ENCODE measurements at places on chromosomes 1 and 21. TPM values are rescaled to one million over a fixed set of nuclear protein-coding genes. Genes with fewer than 3 reads are reported as not detected.

DNA sequence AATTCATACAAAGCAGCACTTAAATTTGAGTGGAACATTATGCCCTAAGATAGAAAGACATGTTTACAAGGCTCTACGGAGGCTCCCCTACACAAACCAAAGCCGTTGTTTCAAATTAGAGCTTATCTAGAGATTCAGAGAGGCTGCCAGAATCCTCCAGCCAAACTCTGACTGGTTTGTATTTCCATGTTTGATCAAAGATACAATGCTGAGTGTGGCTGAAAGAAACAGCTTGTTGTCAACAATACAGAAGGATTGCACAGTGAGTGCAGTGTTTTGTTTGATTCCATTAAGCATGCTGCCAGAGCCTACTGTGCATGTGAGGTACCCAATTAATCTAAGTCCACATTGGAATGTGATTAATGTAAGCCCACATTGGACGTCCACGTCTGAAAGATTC is 402.7 kb downstream of the DISC1 start:
- no peaks in the 10 kb centered on the region for H3K36me3 ChIP-seq
- H3K27me3 ChIP-seq: no peaks in the 10 kb centered on the region
- no peak overlapping the region for H3K27ac ChIP-seq
- no peak for DNase-seq
- H3K4me3 ChIP-seq: no peak overlapping the region

DNA sequence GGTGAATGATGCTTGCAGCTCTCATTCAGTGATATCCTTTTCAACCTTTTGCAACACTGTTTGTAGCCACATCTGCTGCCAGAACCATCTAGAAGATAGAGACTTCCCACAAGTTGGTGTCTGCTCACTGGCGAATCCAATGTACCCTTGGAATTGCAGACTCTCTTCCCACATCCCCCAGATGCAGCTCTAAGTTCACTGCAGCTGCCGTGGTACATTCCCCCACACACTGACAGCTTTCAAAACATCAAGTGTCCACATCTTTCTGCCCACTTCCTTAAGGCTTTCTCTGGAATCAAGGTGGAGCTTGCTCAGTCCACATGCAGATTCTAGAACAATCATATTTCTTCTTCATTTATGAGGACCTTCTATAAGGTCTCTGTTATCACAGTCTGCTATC is 99.2 kb downstream of the PLPPR4 start:
- no peak overlapping the region for H3K4me3 ChIP-seq
- H3K27ac ChIP-seq: no peak overlapping the region
- DNase-seq: no peak
- no peaks in the 10 kb centered on the region for H3K36me3 ChIP-seq
- no peaks in the 10 kb centered on the region for H3K27me3 ChIP-seq

DNA sequence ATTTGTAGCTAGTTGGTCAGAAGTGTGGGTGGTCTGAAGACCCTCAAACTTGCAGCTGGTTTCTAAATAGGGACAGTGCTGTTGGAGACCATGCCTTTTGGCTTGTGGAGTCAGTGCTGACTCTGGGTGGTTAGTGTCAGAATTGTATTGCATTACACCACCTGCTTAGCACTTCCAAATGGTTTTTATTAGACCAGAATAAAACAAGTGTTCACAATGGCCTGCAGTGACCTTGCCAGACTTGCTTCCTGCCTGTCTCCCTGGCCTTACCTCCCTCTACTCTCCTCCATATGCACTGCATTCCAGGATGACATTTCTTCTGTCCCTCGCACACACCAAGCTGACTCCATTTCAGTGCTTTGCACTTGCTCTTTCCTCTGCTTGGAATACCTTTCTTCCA is 72.7 kb upstream of the CNIH3 start:
- H3K4me1 ChIP-seq: no peaks in the 10 kb centered on the region
- no peaks in the 10 kb centered on the region for H3K36me3 ChIP-seq
- H3K4me3 ChIP-seq: no peak overlapping the region
- no peak overlapping the region for H3K27ac ChIP-seq
- no peak for DNase-seq

DNA sequence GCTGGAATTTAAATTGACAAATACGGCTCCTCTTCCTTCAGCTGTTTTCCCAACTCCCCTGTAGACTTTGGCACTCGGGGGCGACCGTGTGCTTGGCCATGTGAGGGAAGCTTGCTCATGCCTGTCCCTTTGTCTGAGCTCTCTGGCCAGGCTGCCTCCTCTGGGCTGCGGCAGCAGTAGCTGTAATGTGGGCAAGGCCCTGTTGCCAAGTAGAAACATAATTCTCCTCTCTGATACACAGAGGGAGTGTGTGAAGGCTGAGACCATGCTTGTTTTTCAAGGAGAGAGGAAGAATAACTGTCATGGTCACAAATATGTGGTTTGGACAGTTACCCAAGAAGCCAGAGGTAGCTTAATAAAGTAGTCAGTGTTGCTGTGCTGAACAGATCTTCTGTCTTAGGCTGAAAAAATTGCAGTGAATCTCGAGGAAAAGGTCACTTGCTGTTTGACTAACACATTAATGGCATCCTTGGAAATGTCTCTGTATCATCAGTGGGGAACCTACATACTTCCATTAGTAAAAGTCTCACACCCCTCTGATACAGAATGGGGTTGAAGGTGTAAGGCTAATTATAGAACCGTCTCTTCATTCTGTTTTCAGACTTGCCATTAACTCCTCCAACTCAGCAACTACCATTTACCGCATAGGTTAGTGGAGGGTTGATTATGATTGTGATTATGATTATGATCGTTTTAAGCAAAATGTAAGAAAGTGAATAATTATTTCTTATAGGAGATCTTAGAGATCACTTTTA is 94.6 kb downstream of the TGFB2 start:
- H3K36me3 ChIP-seq: no peaks in the 10 kb centered on the region
- no peak overlapping the region for H3K27ac ChIP-seq
- DNase-seq: no peak
- H3K27me3 ChIP-seq: no peaks in the 10 kb centered on the region
- H3K4me3 ChIP-seq: no peak overlapping the region
- H3K4me1 ChIP-seq: no peaks in the 10 kb centered on the region

DNA sequence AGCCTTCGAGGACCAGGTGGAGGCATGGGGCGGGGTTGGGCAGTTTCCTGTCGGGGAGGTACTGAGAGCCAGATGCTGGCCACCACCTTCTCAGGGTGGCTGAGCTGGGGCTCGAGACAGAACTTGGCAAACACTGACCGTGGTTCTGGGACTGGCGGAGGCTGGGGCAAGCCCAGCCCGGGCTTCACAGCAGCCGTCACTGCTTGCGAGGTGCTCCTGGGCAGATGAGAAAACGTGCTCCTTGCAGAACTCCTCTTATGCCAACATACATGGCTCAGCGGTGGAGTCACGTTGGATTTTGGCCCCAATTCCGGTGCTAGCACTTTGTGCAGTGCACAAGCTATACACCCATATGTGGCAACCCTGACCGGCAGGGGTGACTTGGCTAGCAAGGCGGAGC is 69.2 kb downstream of the RUNX3 start:
- H3K36me3 ChIP-seq: no peaks in the 10 kb centered on the region
- H3K4me3 ChIP-seq: no peak overlapping the region
- H3K27ac ChIP-seq: no peak overlapping the region
- no peaks in the 10 kb centered on the region for H3K4me1 ChIP-seq
- no peaks in the 10 kb centered on the region for H3K27me3 ChIP-seq

DNA sequence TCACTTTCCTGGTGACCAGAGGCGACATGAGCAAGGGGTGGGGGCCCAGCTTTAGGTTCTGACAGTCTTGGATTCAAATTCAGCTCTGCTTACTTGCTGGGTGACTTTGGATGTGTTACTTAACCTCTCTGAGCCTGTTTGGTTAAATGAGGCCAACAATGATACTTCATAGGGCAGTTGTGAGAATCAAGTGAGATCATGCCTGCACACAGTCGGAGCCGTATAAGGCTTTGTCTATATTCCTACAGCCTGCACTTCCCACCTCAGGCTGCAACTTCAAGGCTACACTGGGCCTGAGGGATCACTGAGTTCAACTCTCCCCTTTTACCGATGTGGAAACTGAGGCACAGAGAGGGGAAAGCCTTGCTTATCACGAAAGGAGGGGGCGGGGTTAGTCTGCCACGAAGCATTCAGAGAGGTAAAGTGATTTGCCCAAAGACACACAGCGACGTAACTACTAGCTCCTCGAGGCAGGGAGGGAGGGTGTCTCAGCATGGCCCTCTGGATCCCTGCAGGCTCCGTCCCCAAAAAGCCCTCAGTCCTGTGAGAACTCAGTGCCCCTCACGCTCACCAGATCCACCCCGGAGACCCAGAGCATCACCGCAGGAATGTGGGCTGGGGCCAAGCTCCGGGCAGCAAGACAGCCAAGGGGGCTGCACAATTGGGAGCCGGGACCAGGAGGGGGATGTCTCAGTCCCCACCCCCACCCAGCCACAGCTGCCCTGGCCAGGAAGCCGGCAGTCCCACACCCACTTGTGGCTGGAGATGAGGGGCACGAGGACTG is 25.0 kb downstream of the SDC3 start:
- no peak overlapping the region for H3K4me3 ChIP-seq
- DNase-seq: no peak
- H3K27me3 ChIP-seq: no peaks in the 10 kb centered on the region
- H3K4me1 ChIP-seq: peaks cover 23% of the 10 kb centered on the region
- no peaks in the 10 kb centered on the region for H3K36me3 ChIP-seq
- H3K27ac ChIP-seq: no peak overlapping the region

- no peak overlapping the region for H3K4me3 ChIP-seq
- no peak for DNase-seq
These were observed 65.1 kb upstream of the DPT start for GRCh38 chr1:168794057-168794456.

- H3K27ac ChIP-seq: no peak overlapping the region
- H3K27me3 ChIP-seq: no peaks in the 10 kb centered on the region
- no peaks in the 10 kb centered on the region for H3K36me3 ChIP-seq
- no peaks in the 10 kb centered on the region for H3K4me1 ChIP-seq
These were observed 364.0 kb downstream of the OLFM3 start for GRCh38 chr1:101632548-101633272.

DNA sequence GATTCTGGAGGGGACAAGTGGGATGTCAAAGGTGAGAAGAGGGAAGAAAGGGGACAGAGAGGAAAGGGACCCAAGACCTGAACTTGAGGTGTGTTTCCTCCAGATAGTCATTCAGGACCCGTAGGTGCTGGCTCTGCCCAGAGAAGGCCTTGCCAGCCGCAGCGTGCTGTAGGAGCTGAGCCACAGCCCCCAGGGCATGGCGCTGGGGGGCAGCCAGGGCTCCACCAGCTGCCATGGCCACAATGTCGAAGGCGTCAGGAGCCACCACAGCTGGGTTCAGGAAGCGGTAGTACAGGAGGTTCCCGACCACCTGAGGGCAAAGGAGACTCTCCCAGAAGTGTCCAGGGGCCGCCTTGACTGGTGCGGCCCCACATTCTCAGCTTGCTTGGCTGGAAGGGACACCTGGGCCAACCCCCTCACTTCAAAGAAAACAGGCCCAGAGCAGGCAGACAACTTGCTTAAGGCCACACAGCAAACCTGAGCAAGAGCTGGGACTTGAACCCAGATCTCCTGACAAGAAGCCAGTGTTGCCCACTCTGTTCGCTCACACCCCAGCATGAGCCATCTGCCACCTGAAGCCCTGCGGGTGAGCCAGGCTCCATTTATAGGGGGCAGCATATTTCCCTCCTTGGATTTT is 34.0 kb upstream of the MEF2D start:
- H3K4me3 ChIP-seq: no peak overlapping the region
- no peaks in the 10 kb centered on the region for H3K36me3 ChIP-seq
- no peaks in the 10 kb centered on the region for H3K27me3 ChIP-seq
- no peaks in the 10 kb centered on the region for H3K4me1 ChIP-seq
- H3K27ac ChIP-seq: no peak overlapping the region

DNA sequence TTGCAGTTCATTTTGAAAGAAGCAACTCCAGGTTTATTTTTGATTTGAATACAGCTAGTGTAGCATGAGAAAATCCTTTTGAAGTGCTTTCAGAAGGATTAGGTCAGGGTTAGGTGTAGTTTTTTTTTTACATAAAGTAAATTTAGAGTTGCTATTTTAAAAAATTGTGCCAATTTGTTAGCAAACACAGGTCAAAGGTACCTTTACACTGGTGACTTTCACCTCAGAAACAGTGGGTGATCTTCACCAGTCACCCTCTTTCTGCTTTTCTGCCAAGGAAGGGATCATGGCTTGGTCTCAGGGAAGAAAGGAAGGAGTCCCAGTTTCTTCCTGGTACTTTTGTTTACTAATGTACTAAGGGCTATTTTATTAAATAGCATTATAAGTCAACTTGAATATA is 111.5 kb downstream of the SDCCAG8 start:
- H3K27ac ChIP-seq: no peak overlapping the region
- H3K4me3 ChIP-seq: no peak overlapping the region
- no peak for DNase-seq
- no peaks in the 10 kb centered on the region for H3K4me1 ChIP-seq
- H3K27me3 ChIP-seq: no peaks in the 10 kb centered on the region

- no peak for DNase-seq
- H3K4me1 ChIP-seq: no peaks in the 10 kb centered on the region
- no peak overlapping the region for H3K27ac ChIP-seq
- no peaks in the 10 kb centered on the region for H3K27me3 ChIP-seq
- no peak overlapping the region for H3K4me3 ChIP-seq
These were observed 78.3 kb upstream of the MORC3 start for GRCh38 chr21:36241717-36242116.

CR1L gene
- polyA plus RNA-seq: not detected

RASSF5 gene
- polyA plus RNA-seq: 5.7 TPM

KIF21B gene
- 12.9 TPM for polyA plus RNA-seq

CAPN8 gene
- polyA plus RNA-seq: 13.6 TPM

RCSD1 gene
- 2.0 TPM for polyA plus RNA-seq

All from small intestine (tissue), 16 donors.